ENCODE measurements at places on chromosomes 13 and 19.

- DNase-seq, result no peak
Measured at GRCh38 chr13:33547035-33547434, 261.5 kb upstream of the STARD13 start.

GRCh38 chr19:39411081-39411831 is 1.2 kb upstream of the PLEKHG2 start:
- no peak for DNase-seq

GRCh38 chr13:73168953-73169401 is 110.2 kb downstream of the KLF5 start:
- no peak for DNase-seq

DNA sequence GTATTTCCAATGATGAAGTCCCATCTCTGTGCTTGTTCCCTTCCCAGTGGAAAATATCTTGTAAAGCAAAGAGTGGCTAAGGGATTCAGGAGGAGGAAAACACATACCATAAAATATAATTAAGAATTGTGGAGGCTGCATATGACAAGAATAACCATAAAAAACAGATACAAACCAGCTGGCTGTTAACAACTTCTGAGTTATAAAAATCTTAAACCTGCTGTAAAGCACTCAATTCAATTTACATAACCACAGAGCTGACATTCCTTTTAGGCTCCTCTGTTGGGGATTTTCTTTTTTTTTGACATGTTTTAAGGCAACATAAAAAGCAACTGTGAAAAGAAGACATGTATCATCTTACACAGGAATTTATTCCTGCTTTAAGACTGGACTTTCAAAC is 207.6 kb downstream of the DACH1 start:
- no peak for DNase-seq

GRCh38 chr13:110369400-110369799 is 62.3 kb downstream of the COL4A2 start:
- no peak for DNase-seq

DNA sequence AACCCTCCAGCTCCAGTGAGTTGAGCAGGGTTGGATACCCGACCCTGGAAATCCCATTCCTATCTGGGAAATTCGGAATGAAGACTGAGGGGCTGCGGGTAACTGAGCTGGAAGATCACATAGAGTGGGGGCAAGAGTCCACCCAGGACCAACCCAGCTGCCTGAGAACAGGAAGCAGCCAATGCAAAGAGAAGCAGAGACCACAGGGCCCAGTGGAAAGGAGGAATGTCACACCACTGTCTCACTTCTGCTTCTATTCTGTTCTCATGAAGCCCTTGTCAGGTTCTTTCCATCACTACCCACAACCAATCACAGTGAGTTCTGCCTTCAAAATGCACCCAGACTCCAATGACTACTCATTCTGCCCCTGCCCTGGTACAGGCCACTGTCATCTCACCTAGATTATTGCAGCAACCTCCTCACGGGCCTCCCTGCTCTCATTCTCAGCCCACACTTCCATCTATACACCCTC is 15.3 kb downstream of the DYRK1B start:
- DNase-seq, result no peak

GRCh38 chr19:36030264-36031148 is 2.2 kb downstream of the CLIP3 start:
- no peak for DNase-seq

DNA sequence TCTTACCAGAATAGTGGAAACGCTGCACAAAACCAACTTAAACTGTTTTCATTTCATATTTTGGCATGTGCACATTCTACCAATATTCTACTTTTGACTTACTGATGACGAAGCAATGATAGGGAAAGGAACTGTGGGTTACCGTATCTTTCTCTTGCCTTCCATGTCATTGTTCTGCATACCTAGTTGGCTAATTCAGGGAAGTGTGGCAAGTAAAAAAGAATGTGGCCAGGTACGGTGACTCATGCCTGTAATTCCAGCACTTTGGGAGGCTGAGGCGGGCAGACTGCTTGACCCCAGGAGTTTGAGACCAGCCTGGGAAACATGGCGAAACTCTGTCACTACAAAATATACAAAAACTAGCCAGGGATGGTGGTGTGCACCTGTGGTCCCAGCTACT is 108.2 kb downstream of the SIPA1L3 start:
- no peak for DNase-seq

DNA sequence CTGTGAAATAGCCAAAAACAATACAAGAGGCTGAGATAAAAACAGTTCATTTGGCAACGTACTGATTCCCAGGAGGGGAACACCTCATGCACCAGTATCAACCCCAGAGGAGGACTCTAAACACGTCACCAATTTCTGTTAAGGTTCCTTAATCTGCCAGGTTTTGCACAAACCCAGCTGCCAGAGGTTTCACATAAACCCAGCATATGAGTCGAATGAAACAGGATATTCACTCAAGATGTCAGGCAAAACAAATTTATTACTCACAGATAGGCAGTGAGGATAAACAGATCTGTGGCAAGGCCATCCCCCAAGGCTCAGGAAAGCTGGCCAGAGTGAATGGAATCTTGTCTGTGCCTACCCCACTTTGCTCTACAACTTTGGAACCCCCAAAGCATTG is 210.9 kb downstream of the GPC5 start:
- no peak for DNase-seq

- DNase-seq, result peak; percentile 60
Measured at GRCh38 chr19:46542428-46543230, 47.0 kb upstream of the PNMA8B start.

DNA sequence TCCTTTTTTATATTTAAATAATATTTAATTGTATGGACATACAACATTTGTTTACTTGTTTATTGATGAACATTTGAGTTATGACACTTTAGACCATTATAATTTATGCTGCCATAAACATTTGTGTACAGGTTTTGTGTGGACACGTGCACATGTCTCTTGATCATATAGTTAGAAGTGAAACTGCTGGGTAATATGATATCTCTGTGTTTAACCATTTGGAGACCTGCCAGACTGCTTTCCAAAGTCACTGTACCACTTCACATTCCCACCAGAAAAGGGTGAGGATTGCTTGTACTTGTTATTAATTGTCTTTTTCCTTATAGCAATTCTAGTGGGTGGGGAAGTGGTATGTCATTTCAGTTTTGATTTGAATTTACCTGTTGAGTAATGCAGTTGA is 145.6 kb upstream of the KLHL1 start:
- DNase-seq, result no peak

GRCh38 chr13:100610391-100611347 is 22.1 kb upstream of the GGACT start:
- no peak for DNase-seq

DNA sequence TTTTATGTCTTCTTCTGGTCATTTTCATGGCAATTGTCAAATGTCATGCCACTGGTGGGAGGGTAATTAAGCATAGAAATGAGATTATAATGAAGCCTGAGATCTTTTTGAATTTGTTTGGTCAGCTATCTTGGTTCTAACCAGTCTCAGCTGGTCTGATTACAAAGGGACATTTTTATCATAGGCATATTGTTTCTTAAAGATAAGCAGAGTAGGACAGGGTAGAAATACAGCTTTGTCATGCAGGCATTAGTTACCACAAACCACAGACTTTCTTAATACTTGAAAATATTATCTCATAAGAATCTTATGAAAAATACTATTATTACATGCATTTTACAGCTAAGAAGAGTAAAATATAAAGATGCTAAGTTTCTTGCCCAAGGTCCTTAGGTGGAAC is 1761.5 kb downstream of the PCDH9 start:
- DNase-seq, result no peak

DNA sequence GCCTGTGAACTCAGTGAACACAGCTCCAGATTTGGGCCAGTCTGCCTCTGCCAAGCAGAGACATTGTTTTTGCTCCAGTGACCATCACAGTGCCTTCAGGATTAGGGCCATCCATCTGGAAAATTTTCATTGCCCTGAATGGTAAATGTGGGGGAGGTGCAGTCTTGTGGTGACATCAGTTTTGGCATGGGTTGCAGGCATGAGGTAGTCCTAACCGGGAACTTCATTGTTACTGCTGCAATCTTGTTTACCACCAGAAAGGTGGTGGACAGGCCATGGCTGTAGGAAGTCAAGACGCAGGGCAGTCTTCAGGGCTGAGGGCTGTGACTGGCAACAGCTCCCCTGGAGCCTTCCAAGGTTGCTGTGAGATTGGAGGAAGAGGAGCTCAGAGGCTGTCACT is 55.2 kb downstream of the SPATA13 start:
- DNase-seq, result no peak

DNA sequence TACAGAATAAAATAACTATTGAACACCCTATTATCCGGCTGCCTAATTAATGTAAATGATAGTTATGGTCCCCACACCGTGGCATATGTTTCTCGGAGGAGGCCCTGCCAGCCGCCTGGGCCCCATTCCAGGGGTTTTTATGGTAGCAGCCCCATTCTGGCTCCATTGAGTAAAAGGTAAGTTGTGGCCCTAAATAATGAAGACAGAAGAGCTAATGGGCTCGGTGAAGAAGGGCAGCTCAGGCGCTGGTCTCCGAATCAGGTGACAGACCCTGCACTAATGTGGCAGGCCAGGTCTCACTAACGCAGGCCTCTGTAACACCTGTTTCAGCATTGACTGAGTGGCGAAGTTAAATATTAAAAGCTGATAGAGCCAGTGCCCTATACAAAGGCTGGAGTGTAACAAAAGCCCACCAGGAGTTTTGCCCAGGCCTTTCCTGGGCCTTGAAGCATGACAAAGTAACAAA is 19.1 kb downstream of the POP4 start:
- no peak for DNase-seq

- no peak for DNase-seq
Measured at GRCh38 chr19:49117677-49118564, 1.0 kb downstream of the C19orf73 start.

GRCh38 chr13:113918981-113919701 is 54.7 kb downstream of the C13orf46 start:
- no peak for DNase-seq

DNA sequence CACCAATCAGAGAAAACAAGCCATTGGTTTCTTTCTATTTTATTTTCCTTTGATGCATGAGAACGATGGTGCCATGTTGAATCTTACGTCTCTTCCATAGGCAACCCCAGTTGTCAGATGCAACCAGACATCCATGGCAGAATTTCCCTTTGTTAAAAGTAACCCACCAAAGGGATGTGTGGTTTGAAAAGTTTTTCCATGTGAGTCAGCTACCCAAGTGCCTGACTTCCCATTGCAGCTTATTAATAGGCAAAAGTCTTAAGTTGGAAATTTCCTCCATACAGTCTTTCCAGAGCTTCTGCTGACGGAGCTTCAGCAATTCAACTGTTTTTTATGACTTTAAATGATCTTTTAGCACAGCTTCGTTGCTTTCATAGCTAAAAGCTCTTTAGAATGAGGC is 73.8 kb upstream of the FAM216B start:
- DNase-seq, result no peak

DNA sequence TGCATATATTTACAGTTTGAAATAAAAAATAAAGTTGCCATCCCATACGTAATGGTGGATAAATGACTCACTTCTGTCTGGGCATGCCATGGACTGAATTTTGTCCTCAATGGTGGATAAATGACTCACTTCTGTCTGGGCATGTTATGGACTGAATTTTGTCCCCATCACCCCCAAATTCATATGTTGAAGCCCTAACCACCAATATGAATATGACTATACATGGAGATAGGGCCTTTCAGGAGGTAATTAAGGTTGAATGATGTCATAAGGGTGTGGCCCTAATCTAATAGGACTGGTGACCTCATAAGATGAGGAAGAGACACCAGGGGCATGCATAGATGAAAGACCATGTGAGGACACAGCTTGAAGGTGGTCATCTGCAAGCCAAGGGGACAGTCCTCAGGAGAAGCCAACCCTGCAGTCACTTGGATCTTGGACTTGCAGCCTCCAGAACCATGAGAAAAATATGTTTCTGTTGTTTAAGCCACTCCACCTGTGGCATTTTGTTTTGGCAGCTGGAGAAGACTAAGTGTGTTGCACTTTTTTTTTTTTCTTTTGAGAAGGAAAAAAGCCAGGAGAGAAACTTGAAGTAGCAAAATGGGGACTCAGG is 41.8 kb downstream of the RFC3 start:
- DNase-seq, result no peak

GRCh38 chr19:49316284-49316683 is 8.7 kb downstream of the SLC6A16 start:
- no peak for DNase-seq

DNA sequence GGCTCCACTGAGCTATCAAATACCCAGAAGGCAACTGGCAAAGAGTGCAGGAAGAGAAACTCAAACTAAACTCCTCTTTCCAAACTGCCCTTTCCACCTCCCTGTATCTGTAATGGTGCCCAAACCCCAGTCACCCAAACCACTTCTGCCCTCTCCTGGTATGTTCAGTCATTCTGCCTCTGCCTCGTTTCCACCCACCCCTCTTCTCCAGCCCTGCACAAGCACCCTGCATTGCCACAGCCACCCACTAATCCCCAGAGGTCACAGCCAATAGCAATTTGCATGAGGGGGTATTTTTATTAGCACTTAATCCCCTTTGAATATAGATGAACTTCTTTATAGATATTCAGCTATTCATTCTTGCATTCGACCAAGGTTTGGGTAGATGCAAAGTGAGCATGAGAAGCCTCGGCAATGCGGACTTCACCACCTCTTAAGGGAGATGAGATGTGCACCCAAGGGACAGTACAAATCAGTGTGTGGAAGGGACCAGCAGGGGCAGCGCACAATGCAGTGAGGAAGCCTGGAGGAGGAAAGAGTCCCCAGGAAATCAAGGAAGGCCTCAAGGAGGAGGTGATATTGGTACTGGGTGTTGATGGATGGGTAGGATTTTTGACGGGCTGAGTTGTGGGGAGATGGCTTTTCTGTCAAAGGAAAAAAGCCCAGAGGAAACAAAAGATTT is 12.4 kb downstream of the TMEM272 start:
- DNase-seq, result no peak

DNA sequence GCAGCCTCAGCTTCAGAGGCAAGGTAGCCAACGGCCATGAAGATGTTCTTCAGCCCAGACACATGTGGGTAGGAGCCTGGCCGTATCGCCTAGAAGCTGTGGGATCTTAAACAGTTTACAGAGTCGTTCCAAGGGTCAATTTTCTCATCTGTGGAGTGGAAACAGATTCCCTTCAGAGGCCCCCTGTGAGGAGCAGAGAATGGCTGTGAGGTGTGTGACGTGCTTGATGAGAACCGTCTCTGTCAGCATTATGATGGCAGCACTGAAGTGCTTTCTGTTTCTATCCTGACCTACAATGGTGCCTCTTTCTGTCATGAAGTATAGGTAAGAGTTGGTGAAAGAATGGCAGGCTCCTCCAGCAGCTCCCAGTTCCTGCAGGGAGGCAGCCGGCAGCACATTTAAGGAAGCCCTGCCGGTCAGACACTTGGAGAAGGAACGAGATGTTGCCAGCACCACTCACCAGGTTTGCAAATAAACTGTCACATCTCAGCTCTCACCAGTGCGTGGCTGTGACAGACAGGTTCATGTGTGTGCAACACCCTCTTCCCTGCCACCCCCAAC is 277.3 kb downstream of the FOXO1 start:
- peak; percentile 11 for DNase-seq

DNA sequence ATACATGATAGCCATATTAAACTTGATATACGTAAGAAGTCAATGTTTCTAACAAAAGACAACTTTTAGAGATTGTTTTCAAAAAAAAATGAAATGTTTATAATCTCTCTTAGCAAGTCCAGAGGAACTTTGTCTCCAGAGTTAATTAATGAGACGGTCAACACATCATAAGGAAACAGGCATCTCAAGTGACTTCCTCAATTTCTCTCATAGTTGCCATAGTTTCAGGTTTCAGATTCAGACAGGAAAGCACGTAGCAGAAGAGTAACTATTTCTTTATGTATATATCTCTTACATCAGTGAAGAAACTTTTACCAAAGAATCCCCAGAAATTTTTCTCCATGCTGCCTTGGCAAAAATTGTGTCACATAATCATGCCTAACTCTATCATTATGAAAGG is 159.6 kb upstream of the ATXN8OS start:
- no peak for DNase-seq

GRCh38 chr19:2186071-2186846 is 22.5 kb downstream of the DOT1L start:
- DNase-seq, result no peak
